Panc1 (cell line): ENCODE measurements at places on chromosomes 12 and 14. TPM values are rescaled to one million over a fixed set of nuclear protein-coding genes. Genes with fewer than 3 reads are reported as not detected.

OR6C2 gene
- not detected for total RNA-seq

PELI2 gene
- total RNA-seq = 0.28 TPM

BMP4 gene
- total RNA-seq = 0.87 TPM

ADAM20 gene
- total RNA-seq = 0.31 TPM

TPPP2 gene
- not detected for total RNA-seq

OTX2 gene
- not detected for total RNA-seq

NKX2-1 gene
- 0.13 TPM for total RNA-seq

ITGA5 gene
- 75.8 TPM for total RNA-seq

NAA30 gene
- 13.1 TPM for total RNA-seq

- H3K27ac ChIP-seq = no peak overlapping the region
- H3K4me1 ChIP-seq = no peaks in the 10 kb centered on the region
- no peaks in the 10 kb centered on the region for H3K36me3 ChIP-seq
- no peak for DNase-seq
- H3K27me3 ChIP-seq = no peaks in the 10 kb centered on the region
- no peak overlapping the region for H3K4me3 ChIP-seq
Observed at GRCh38 chr14:79204591-79204990, 1006.7 kb downstream of the DIO2 start.

DNA sequence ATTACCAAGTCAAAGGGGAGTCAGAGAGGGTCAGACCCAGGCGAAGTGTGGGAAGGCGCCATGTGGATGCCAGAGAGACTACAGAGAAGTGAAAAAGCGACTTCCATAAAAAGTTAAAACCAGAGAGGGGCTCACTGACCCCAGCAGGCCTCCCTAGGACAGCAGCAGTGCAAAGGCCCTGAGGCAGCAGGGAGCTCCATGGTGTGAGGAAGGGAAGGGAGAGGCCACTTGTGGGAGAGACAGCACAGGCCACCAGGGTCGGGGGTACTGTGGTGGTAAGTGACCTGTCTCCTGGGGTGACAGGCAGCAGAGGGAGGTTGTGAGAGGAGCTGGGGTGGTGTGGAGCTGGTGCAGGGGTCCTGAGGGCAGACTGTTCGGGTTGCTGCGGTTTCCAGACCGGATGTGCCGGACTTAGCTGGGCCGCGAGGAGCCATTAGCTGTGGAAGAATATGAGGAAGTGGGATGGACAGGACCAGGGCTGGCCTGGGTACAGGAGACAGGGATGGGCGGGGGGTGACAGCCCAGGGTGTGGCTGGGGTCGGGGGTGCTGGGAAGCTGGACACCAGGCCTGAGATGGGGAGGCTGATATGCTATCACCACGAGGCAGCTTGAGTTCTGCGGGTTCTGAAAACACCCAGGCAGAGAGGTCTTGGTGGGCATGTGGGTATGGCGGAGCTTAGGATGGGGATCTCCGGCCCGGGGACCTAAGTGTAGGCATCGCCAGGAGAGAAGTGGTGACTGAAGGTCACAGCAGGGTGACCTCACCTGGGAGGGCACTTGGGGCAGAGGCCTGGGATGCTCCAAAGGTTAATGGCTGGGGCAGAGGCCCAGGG lies 22.7 kb downstream of the SETD1B start:
- H3K27me3 ChIP-seq = no peaks in the 10 kb centered on the region
- no peak overlapping the region for H3K4me3 ChIP-seq
- H3K36me3 ChIP-seq = peaks cover 3% of the 10 kb centered on the region
- no peak overlapping the region for H3K27ac ChIP-seq

DNA sequence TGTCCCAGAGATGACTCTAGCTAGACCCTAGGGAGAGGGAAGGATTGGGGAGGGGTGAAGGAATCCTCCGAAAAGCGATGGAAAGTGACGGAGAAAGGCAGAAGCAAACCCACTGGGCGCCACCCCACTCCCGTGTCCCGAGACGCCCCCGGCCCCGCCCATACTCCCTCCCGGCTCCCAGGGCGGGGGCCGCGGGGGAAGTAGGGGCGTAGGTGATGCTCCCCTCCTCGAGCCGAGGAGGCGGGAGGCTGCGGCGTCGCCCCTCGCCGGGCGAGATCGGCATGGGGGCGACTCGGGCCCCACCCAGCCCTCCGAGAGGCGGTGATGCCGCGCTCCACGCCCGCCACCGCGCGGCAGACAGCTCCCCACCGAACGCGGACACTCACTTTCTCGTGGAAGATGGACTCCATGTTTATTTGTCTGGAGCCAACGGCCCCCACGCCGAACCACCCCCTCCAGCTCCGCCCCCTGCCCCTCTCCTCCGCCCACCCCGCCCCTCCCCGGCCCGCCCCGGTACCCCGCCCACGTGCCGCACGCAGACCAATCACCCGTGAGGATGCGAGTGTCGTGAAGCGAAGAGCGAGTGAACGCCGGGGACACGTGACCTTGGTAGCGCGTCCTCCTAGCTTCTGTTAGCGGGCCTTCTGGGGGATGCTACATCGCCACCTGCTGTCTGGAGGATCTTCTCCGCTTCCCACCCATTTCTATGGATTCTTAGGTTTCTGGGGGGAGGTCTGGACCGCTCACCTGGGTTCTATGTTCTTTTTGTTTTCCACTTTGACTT lies at the start of gene ATXN3:
Gene ATXN3, minus strand, starts transcription at position 440 of the 784 bp plus-strand sequence. Its CDS starts 30 bp downstream, at position 410.
- no peaks in the 10 kb centered on the region for H3K27me3 ChIP-seq
- H3K36me3 ChIP-seq = peaks cover 2% of the 10 kb centered on the region; the same call in 1 of the 2 replicates
- H3K4me1 ChIP-seq = peaks cover 9% of the 10 kb centered on the region; the same call in 1 of the 2 replicates
- peak within 1 kb of the TSS; percentile 95 for H3K4me3 ChIP-seq
- H3K27ac ChIP-seq = peak within 1 kb of the TSS; percentile 90

GRCh38 chr12:124498275-124499189 lies 68.9 kb downstream of the NCOR2 start:
- H3K27me3 ChIP-seq = no peaks in the 10 kb centered on the region
- H3K36me3 ChIP-seq = no peaks in the 10 kb centered on the region; the same call in 1 of the 2 replicates
- peak overlapping the region; percentile 71 for H3K27ac ChIP-seq
- no peak for DNase-seq

DNA sequence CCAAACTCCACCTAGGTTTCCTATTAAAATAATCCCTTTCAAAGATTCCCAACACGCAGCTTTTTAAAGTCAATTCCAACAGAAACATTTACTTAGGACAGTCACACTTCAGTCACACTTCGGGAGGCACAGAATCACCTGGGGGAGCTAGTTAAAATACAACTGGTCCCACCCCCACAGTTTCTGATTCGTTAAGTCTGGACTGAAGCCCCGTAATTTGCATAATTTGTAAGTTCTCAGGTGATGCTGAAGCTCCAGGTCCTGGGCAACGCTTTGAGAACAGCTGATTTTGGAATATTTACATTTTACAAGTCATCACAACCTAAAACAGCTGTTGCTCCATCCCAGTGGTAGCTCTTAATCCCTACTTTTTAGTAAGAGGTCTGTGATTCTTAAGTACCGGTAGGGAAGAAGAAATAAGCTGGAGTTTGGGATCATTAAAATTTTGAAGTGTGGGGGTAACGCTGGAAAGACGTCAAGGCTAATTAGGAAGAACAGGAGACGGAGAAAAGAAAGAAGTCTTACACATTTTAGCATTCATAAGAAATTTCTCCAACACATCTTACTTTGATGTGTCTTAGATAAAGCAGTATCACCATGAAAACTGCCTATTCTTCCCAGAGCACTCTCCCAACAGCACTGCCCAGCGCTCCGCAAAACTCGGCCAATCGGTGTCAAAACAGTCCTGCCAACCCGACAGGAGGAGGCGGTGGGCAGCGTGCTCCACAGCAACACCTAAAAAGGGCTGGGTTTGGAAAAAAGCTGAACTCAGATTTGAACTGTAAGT lies 1.1 kb downstream of the IPO8 start:
- no peaks in the 10 kb centered on the region; the same call in 1 of the 2 replicates for H3K36me3 ChIP-seq
- H3K27me3 ChIP-seq = no peaks in the 10 kb centered on the region
- no peak for DNase-seq
- peak overlapping the region; percentile 95 for H3K4me3 ChIP-seq
- peaks cover 28% of the 10 kb centered on the region for H3K4me1 ChIP-seq

DNA sequence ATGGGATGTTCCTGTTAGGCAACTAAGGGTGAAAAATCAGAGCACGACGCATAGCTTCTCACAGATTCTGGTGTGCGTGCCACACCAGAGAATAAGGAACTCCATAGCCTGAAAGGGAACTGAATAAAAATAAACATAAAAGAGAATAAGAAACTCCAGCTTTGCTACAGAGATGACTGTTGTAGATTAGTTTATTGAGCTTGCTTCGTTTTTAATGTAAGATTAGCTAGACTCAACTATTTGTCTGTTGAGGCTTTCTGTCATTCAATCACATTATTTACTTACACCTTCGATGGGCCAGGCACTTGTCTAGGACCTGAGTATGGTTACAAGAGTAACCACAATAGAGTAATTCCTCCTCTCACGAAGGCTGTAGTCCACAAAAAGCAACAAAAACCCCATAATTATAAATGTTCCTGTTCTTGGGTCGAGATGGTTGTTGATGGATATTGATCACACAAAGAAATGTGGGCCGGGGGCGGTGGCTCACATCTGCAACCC lies 807 bp upstream of the ZCCHC8 start:
- H3K36me3 ChIP-seq = peaks cover 22% of the 10 kb centered on the region
- peak overlapping the region; percentile 72 for H3K4me3 ChIP-seq
- H3K4me1 ChIP-seq = peaks cover 6% of the 10 kb centered on the region

DNA sequence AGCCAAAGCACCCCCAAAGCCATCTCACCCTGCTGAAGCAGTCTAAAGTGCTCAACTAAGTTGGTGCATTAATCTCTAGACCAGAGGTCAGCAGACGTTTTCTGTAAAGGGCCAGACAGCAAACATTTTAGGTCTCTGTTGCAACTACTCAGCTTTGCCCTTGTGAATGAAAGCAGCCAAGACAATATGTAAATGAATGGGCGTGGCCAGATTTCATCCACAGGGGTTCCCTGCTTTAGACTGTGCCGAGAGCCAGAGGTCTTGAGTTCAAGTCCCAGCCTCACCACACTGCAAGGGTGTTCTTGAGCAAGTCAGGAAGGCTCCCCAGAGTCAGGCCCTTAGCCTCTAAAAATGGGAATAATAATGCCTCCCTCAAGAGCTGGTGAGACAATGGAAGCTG lies 166.2 kb downstream of the CHST11 start:
- H3K36me3 ChIP-seq = no peaks in the 10 kb centered on the region
- no peak overlapping the region for H3K27ac ChIP-seq
- no peak overlapping the region for H3K4me3 ChIP-seq

- no peaks in the 10 kb centered on the region for H3K4me1 ChIP-seq
- no peak overlapping the region for H3K27ac ChIP-seq
- H3K4me3 ChIP-seq = no peak overlapping the region
- H3K36me3 ChIP-seq = no peaks in the 10 kb centered on the region
- DNase-seq = peak; percentile 61
- H3K27me3 ChIP-seq = no peaks in the 10 kb centered on the region
Observed at GRCh38 chr12:7219599-7220243, 30.2 kb downstream of the PEX5 start.

- no peaks in the 10 kb centered on the region for H3K4me1 ChIP-seq
- no peak overlapping the region for H3K27ac ChIP-seq
- no peak for DNase-seq
Observed at GRCh38 chr14:52961060-52961639, 10.3 kb upstream of the FERMT2 start.

DNA sequence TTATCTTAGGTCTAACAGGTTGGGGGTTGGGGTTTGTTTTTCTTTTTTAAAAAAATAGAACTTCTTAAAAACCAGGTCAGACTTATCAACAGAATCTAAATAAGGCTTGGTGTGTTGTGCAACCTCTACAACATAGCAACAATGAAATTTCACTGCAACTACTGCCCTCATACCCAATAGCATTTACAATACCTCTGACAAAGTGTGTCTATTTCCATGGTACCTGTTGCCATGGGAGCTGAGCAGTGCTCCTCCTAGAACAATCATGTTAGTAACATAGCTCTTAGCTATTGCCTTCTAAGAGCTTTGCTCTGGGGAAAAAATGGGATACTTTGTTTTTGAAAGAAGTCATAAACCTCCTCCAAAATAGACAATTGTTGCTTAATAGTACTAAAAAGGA lies 103.3 kb upstream of the CCDC175 start:
- no peaks in the 10 kb centered on the region for H3K4me1 ChIP-seq
- no peaks in the 10 kb centered on the region for H3K27me3 ChIP-seq
- no peak overlapping the region for H3K27ac ChIP-seq
- DNase-seq = no peak

- no peak for DNase-seq
- H3K27ac ChIP-seq = peak overlapping the region; percentile 100
- peaks cover 96% of the 10 kb centered on the region for H3K4me1 ChIP-seq
- no peak overlapping the region for H3K4me3 ChIP-seq
- H3K36me3 ChIP-seq = no peaks in the 10 kb centered on the region; the same call in 1 of the 2 replicates
Observed at GRCh38 chr12:65899241-65899640, 75.0 kb downstream of the HMGA2 start.
